ENCODE measurements at places on chromosomes 4 and X. TPM values are rescaled to one million over a fixed set of nuclear protein-coding genes. Genes with fewer than 3 reads are reported as not detected.

- no peak for DNase-seq
Observed at GRCh38 chrX:41086627-41086932, 1.3 kb downstream of the USP9X start.

DNA sequence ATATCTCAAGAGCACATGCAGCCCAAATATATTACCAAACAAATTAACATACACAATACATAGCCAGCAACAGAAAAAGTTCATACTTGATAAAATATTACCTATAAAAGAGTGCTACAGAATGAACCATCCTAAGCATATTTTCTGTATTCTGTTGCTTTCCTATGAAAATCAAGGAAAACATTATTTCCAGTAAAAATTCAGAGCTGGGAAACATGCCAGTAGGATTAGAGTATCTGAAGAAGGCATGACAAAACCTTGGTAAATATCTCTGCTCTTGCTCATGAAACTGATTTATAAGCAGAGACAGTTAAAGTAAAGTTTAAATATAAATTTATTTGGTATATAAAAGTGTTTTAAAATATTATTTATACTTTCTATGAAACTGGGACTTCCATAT is 599.7 kb downstream of the ARAP2 start:
- DNase-seq = no peak

DNA sequence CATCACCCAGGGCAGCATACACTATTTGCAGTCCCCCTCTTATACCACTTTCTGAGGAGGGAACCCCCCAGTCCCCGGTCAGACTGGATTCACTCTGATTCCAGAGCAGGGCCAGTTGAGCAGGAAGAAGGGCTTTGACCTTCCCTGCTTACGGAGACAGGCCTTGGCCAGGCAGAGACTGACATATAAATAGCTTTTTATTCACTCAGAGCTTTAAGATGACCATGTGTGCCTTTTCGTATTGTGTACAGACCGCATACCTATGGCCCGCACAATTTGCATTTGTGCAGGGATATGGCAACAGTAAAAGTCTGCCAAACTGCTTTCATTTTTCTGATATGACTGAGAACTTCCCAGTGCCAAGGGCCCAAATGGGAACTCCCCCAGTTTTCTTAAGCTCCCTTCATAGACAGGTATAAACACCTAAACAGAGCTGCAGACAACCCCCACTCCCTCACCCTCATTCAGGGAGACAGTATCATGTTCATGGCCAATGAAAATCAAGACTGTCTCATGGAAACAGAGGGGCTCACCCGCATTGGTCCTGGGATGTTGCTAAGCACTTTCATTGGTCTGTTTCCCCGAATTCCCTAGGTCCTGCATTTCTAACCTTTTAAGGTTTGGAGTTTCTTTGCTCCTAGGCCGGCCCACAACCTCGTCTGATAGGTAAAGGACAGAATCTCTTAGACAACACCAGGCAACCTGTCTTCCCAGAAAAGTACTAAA is 86.0 kb downstream of the RTL5 start:
- DNase-seq = peak; percentile 15

- DNase-seq = no peak
Observed at GRCh38 chrX:149871433-149871832, 9.6 kb upstream of the MAGEA8 start.

MTMR8 gene
- total RNA-seq = 0.51 TPM

- no peak for DNase-seq
Observed at GRCh38 chrX:19178402-19178801, 56.1 kb upstream of the ADGRG2 start.

SPATA4 gene
- total RNA-seq = 0.09 TPM

ZNF630 gene
- total RNA-seq = 2.1 TPM

Measured in neural progenitor cell (in vitro differentiated cells).